ENCODE measurements at places on chromosomes 5 and 9.

- H3K4me3 ChIP-seq = no peak overlapping the region
- DNase-seq = no peak
- H3K27ac ChIP-seq = no peak overlapping the region
- peaks cover 8% of the 10 kb centered on the region for H3K4me1 ChIP-seq
- H3K36me3 ChIP-seq = peaks cover 14% of the 10 kb centered on the region
Measured at GRCh38 chr9:27347889-27348288, 50.9 kb upstream of the EQTN start.

DNA sequence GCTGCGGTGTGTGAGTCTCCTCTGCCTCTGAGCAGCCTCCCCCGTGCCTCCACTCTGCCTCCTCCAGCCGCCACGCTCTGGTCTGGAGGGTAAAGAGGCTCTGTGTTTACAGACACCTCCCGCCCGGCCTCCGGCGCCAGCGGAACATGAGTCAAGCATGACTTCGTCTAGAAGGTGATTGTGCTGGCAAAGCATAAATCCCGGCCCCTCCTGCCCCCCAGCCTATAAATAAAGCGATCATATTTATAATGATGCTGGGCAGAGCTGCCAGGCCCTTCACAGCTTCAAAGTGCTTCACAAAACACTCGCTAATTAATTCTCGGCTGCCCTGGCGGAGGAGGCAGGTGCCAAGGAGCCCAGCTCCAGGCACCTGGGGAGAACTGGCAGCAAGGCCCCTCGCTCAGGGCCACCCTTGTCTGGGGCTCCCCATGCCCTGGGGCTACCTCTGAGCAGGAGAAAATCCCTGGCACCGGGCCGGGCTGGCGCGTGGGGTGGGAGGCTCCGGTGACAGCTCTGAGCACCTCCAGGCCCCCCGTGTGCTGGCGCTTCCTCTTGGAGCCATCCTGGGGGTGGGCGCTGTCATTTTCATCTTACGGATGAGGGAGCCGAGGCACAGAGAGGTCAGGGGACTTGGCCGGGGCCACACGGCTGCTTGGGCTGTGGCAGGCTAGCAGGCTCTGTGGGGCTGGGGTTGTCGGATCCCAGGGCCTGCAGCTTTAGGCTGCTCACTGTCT lies 87.8 kb downstream of the RXRA start:
- no peaks in the 10 kb centered on the region for H3K4me1 ChIP-seq
- H3K4me3 ChIP-seq = no peak overlapping the region

- H3K36me3 ChIP-seq = no peaks in the 10 kb centered on the region
- no peak overlapping the region for H3K27ac ChIP-seq
- peak; percentile 83 for DNase-seq
- H3K4me3 ChIP-seq = no peak overlapping the region
- no peaks in the 10 kb centered on the region for H3K27me3 ChIP-seq
- H3K4me1 ChIP-seq = peaks cover 11% of the 10 kb centered on the region
Measured at GRCh38 chr5:172626031-172626581, 15.0 kb upstream of the NEURL1B start.

GRCh38 chr9:4969130-4969529 lies 15.9 kb upstream of the JAK2 start:
- H3K4me3 ChIP-seq = no peak overlapping the region
- H3K27ac ChIP-seq = no peak overlapping the region
- H3K36me3 ChIP-seq = no peaks in the 10 kb centered on the region
- no peak for DNase-seq
- H3K27me3 ChIP-seq = no peaks in the 10 kb centered on the region

- DNase-seq = no peak
- H3K36me3 ChIP-seq = peaks cover 6% of the 10 kb centered on the region
- H3K4me1 ChIP-seq = no peaks in the 10 kb centered on the region
- H3K27me3 ChIP-seq = no peaks in the 10 kb centered on the region
Measured at GRCh38 chr9:93662016-93662638, 85.7 kb downstream of the PHF2 start.

DNA sequence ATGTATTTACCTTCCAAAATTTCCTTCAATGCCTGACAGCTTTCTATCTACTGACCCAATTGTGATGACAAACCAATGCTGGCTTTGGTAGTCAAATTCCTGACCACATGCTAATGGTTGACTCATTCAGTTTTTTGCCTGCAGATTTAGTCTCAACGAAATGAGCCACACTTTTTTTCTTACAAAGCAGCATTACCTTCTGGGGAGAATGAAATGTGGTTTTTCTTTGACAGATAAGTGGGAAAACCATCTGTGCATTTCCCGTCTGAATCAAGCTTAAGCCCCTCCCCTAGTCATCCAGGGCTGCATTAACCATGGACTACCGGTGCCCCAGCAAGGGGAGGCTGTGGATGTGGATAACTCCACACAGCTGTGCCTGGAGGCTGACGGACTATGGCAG lies 99.6 kb upstream of the TAF11L2 start:
- no peak overlapping the region for H3K27ac ChIP-seq
- H3K4me3 ChIP-seq = no peak overlapping the region
- peaks cover 7% of the 10 kb centered on the region for H3K4me1 ChIP-seq
- DNase-seq = no peak

Data from H9 (cell line).